ENCODE measurements at places on chromosomes 3 and 15.

GRCh38 chr3:71310980-71311660, 272.4 kb downstream of the FOXP1 start:
- peak; percentile 71 for DNase-seq

- no peak for DNase-seq
Measured at GRCh38 chr15:70029297-70029701, 68.4 kb downstream of the TLE3 start.

DNA sequence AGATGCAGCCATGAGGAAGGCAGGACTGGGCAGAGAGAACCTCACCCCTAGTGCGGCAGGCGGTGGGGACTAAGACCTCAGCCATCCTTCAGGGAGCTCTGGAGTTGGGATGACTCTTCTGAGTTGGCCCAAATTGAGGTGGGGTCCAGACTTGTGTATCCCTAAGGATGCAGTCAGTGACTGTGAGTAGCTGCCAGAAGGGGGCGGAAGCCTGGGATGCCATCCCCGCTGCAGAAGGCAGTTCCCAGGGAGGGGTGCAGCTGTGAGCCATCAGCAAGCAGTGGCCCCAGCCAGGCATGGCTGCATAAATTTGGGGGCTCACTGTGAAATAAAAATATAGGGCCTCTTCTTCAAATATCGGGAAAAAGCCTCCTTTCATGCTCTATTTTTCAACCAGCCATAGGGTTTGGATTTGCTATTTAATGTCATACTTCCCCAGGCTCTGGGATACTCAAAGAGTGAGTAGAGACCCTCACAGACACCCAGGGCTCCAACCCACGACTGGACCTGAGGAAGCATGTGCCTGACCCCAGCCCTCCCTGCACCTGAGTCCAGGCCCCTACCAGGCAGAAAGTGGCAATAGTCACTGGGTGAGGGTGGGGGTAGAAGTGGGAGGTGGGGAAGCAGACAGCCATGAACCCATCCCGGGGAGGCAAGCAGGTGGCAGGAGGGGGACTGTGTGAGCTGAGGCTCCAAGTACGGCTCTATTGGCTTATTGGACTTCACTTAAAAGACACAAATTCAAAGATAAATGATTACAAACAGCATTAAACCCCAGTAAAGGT, 30.5 kb downstream of the GRK7 start:
- DNase-seq: no peak

- no peak for DNase-seq
Measured at GRCh38 chr15:68012911-68013310, 41.2 kb upstream of the PIAS1 start.

- peak; percentile 82 for DNase-seq
Measured at GRCh38 chr3:152595975-152596821, 238.7 kb upstream of the P2RY1 start.

DNA sequence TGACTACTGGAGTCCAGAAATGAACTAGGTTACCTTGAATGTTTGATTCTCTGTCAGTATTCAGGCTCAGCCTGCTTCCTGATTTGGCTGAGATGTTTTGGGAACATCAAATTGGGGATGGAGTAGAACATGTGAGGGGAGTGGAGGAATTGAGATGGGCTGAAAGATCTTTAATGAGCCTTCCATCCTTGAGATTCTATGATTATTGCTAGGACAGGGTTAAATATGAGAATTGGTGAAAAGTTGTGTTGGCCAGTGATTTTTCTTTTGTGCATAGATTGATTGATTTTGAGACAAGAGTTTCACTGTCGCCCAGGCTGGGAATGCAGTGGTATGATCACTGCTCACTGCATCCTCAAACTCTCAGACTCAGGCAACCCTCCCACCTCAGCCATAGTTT, 32.4 kb downstream of the IQGAP1 start:
- DNase-seq: no peak

- peak; percentile 23 for DNase-seq
Measured at GRCh38 chr15:45611305-45611704, 23.5 kb upstream of the SQOR start.

DNA sequence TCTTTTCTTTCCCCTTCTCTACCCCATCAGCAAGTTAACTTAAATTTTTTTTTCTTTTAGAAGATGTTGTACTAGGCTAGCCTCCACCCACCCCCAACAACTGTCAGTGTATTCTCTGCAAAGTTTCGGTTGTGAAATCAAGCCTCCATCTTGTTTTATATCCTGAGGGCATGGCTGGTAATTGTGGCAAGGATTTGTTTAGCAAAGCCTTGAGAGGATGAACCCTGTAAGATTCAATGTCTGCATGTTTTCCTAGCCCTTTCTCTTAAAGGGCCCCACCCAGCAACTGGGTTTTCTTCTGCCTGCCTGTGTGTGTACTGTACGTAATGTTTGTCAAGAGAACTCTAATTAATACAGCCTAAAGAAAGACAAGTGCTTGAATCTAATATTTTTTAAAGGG, 475.3 kb downstream of the FHIT start:
- DNase-seq: no peak

DNA sequence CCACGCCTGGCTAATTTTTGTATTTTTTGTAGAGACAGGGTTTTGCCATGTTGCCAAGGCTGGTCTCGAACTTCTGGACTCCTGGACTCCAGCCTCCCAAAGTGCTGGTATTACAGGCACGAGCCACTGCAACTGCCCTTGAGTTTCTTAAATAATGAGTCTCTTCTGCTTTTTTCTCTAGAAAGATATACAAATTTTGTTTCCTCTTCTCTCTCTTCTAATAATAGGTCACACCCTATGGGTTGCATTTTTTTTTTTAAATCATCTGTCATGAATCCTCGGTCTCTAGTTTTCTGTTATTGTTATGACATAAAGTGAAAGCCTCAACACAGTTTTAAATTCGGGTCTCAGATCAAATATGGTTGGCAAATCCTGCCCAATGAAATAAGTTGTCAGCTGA, 111.2 kb downstream of the IL12A start:
- no peak for DNase-seq

- peak; percentile 84 for DNase-seq
Measured at GRCh38 chr3:32575451-32576113, 4.9 kb upstream of the DYNC1LI1 start.

GRCh38 chr3:40768536-40768935, 243.8 kb downstream of the ZNF621 start:
- DNase-seq: no peak

DNA sequence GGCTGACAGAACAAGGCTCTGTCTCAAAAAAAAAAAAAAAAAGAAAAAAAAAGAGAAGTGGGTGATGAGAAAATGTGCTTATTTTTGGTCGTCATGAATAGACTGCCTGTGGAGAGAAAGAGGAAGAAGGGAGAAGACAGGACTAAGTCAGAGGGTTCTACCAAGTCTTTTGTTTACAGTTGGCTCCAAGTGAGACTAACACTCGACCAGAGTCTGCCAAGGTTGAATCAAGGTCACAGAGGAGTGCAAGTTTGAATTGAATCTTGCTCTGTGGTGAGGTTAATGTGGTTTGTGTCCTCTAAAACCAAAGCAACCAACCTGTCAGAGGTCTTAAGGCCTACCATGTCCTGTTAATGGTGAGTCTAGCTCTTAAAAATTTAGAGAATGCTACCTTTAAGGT, 334.1 kb upstream of the GRM7 start:
- no peak for DNase-seq

GRCh38 chr15:74464216-74464615, 3.3 kb upstream of the UBL7 start:
- DNase-seq: no peak

GRCh38 chr15:43872416-43873020, 45.7 kb downstream of the WDR76 start:
- DNase-seq: peak; percentile 71

DNA sequence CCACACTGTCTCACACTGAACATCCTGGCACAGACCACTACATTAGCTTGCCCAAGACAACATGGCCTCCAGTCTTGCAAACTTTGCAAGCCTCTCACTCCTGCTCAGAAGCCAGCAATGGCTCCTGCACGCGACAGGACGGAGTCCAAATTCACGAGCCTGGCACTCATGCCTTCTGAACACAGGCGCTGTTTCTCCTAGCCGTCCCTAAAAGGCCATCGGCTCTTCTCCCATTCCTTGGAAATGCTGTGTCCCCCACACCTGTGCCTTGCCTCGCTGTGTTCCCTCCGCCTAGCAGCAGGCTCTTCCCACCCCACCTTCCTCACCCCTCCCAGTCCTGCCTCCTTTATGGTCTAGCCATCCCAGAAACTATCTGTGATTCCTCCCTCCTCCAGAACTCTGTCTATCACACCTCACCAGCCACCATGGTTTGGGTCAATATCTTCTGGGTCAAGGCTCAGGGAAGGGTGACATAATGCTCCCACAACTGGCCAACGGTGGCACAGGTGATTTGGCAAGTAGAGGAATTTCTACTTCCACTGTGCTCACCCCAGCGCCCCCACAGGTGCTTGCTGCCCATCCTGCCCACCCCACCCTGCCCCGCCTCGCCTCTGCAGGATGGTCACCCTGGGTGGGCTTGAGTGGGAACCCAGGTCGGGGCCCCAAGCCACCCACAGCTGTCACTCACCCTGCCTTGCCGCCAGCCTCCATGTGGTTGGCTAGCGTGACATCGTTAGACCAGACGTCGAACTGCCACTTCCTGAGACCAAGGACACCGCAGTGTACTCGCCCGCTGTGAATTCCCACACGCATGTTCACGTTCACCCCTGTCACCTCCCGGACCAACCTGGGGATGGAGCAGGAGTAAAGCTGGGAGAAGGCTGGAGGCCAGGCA, 120.7 kb downstream of the ADCY5 start:
- DNase-seq: no peak

DNA sequence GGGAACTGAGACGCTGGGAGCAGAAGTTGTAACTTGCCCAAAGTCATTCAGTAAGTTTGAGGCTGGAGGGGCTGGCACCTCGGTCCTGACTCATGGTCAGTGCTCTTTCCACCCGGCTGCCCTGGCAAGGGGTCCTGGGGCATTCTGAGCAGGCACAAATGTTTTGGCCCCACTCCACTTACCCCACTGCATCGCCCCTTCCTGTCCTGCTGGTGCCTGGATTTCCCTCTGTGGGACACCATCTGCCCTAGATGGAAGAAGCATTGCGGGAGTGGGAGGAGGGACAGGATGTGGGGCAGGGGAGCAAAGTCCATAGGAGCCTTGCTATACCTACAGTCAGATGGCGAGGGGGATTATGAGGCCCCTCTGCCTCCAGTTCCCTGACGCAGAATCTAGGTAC, 4.5 kb downstream of the CORO2B start:
- no peak for DNase-seq

DNA sequence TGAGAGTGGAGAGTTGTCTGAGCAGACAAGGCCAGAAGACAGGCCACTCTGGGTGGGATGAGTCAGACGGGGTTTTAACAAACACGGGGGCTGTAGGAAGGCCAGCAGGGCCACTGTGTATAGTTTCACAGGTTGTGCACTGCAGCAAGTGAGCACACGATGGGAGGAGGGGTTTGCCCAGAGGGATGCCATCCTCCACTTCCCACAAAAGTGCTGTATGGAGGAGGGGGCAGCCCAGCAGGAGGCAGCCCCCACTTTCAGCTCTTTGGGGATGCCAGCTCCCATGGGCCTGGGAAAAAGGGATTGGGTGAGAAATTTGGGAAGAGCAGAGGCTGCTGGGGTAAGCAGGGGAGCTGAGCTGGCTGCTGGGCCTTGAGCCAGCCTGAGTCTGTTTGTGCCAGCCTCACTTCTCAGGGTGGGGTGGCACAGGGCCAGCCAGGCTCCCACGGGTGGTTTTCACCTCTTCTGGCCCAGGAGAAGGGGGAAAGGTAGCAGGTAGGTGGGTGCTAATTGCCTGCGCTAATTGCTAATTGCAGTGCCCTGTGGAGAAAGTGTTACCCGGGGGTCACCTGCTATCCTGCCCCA, 6.7 kb downstream of the ZBTB47 start:
- no peak for DNase-seq

- no peak for DNase-seq
Measured at GRCh38 chr3:57160765-57161538, 4.2 kb downstream of the IL17RD start.

- no peak for DNase-seq
Measured at GRCh38 chr15:74392902-74393301, 25.5 kb upstream of the CYP11A1 start.

DNA sequence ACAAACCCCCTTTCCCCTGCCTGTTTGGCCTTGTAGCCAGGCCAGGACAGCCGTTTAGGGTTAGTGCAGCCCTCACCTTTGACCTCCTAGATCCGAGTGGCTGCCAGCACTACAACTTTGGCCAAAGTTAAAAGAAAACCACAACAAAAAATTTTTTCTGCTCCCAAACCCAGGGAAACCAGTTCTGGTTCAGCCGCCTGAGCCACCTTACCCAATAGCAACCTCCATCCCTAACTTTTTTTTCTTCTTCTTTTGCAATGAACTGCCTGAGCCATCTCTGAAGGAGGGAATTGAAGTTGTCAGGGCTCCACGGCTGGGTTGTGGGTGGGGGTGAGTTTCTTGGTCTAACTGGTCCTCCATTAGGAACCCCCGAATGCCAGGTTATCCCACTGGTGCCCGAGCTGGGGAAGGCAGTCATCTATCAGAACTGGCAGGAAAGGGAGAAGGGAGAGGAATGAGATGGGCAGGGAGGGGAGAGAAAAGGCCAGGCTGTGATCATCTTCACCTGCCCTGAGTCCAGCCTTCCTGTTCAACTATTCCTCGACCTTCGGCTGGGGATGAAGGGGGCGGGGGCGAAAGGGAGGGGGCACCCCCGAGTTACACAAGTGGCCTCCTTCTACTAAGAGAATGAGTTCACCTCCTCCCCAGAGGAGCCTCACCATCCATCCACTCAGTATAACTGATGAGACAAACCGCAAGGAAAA, 6.2 kb upstream of the NR2F2 start:
- DNase-seq: no peak

DNA sequence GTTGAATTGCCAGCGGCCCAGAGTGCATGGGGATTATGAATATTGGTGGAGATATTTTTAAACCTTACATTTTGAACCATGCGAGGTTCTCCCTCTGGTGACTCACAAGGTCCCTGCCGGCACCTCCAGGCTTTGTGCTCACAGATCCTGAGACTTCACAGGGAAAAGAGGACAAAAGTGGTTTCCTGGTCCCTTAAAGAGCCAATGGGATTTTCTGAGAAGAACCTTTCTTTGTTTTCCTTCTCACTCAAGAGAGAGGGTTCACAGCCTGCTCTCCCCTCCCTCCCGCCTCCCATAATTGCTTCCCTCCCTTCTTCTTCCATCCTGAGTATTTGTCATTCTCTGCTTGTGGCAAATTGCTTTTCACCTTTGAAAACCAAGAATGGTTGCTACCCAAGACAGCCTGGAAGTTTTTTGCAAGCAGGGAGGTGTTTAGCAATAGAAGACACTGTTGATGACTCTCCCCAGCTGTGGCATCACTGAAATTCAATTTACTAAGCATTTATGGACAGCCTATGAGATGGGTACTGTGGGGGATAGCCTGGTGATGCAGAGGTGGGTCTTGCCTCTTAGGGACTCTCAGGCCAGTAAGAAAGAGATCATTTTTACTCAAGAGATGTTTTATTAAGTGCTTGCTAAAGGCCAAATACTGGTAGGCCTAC, 76.6 kb downstream of the CPN2 start:
- DNase-seq: peak; percentile 27

DNA sequence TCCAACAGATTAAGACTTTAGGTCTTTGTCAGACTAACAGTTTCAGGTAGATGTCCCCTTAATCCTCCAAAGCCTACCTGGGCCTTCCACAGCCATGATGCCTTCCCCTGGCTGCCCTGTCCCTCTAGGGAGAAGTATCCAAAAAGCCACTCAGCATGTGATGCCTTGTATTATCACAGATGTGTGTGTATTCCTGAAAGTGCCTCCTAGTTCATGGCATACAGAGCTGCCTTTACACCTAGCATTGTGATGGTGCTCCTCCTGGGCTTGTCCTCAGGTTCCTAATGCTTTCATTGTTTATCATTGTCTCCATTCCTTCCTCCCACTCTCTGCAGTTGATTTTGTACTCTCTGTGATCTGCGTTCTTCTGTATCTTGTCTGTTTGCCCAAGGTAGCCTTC, 43.6 kb downstream of the CMSS1 start:
- no peak for DNase-seq
